ENCODE measurements at places on chromosomes 3 and 15. TPM values are rescaled to one million over a fixed set of nuclear protein-coding genes. Genes with fewer than 3 reads are reported as not detected.

RTP1 gene
- polyA plus RNA-seq: not detected

KCNH8 gene
- 0.01 TPM for polyA plus RNA-seq

DNA sequence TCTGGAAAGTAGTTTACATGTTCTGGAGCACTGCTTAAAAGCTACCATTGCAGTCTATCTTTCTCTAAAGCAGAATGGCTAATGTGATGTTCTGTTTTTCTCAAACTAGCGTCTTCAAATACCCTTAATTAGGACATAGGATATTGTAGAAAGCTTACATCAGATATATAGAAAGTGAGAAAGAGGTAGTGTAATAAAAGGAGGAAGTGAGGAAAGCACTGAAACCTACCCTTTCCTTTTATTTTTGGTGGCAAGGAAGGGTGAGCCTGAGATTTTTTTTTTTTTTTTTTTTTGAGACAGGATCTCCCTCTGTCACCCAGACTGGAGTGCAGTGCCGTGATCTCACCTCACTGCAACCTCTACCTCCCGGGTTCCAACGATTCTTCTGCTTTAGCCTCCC, 9.4 kb downstream of the SENP2 start:
- no peak for DNase-seq

GRCh38 chr3:43207628-43208085, 78.7 kb upstream of the SNRK start:
- no peak for DNase-seq

DNA sequence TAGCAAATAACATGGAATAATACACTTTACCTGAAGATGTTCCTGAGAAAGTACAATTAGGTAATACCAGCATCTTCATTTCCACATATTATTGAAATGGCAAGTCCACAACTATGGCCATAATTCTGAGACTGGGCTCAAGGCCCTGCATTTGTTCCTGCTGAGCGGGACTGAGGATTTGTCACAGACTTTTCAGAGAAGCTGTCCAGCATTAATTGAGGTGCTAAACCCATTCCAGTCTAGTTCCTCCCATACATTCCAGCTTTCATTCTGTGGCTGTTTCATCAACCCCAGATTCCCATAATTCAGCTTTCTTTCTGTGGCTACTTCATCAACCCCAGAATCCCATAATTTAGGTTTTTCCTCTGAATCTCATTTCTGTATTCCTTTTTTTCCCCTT, 293.4 kb upstream of the GBE1 start:
- no peak for DNase-seq

- no peak for DNase-seq
These were observed 496.9 kb downstream of the CADM2 start for GRCh38 chr3:85455561-85456200.

GRCh38 chr3:169686874-169687273, 23.4 kb upstream of the MECOM start:
- no peak for DNase-seq

GRCh38 chr15:62026487-62027262, 33.6 kb downstream of the VPS13C start:
- DNase-seq: no peak

Data from mammary epithelial cell (primary cell).